ENCODE measurements at places on chromosomes 6 and 20.

GRCh38 chr6:81668615-81669047 lies 83.8 kb downstream of the TENT5A start:
- no peak for DNase-seq

DNA sequence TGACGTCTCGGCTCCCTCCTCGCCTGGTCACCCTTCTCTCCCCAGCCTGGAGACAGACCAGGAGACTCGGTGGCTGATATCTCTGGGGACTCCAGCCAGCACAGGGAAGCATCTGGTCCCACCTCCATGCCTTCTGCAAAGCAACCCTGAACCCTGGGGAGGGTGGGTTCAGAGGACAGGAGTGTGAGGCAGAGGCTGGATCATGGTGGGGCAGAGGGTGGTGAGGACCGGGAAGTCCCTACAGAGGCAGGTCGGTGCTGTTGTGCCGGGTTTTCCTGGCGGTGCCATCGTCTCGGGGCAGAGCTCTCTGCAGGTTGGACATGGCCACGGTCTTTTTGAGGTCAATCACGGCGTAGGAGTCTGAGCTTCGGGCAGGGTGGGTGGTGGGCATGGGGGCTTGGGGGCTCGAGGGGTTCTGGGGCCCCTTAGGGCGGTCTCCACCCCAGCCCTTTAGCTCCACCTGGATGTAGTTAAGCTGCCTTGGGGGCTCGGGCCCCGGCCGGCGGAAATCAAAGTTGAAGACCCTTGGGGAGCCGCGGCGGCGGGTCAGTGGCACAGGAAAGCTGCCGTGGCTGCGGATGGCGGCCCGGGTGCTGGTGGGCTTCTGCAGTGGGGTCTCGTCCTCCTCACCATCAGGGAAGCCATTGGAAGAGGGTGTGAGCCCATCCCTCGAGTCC lies 9.2 kb downstream of the FRS3 start:
- no peak for DNase-seq

GRCh38 chr6:136717716-136717990 lies 74.6 kb downstream of the MAP3K5 start:
- no peak for DNase-seq

- no peak for DNase-seq
Observed at GRCh38 chr20:23605867-23606651, at the start of gene CST9. Gene CST9, minus strand, starts transcription at chr20:23605917. Its CDS starts 53 bp downstream, at chr20:23605864.

GRCh38 chr6:4812068-4812467 lies 35.9 kb downstream of the CDYL start:
- no peak for DNase-seq

GRCh38 chr6:3848380-3848779 lies 793 bp upstream of the FAM50B start:
- DNase-seq: no peak

- DNase-seq: no peak
Observed at GRCh38 chr20:57847104-57847503, 137.3 kb upstream of the PMEPA1 start.

GRCh38 chr6:169088762-169089161 lies 164.9 kb downstream of the THBS2 start:
- no peak for DNase-seq

- DNase-seq: no peak
Observed at GRCh38 chr20:38106461-38106860, 58.6 kb downstream of the TGM2 start.

DNA sequence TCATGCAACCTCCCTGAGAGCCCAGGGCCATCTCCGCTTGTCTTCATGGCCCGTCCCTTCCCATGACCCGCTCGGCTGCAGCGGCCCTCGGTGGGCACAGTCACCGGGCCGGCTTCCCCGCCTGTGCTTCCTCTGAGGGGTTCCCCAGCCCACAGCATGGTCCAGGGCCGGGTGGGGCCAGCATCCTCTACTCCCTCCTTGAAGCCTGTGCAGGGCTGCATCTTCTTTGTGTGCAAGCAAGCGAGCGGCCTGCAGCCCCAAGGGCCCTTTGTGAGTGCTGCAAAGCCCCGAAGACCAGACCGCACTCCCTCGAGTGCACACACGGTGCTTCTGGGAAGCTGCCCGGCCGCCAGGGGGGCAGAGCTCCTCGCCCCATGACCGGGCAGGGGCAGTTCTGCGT lies 265.8 kb downstream of the TAF4 start:
- DNase-seq: no peak

GRCh38 chr20:35274172-35275092 lies 3.5 kb downstream of the MMP24OS start:
- no peak for DNase-seq

GRCh38 chr6:16535564-16535963 lies 225.7 kb downstream of the ATXN1 start:
- DNase-seq: no peak

DNA sequence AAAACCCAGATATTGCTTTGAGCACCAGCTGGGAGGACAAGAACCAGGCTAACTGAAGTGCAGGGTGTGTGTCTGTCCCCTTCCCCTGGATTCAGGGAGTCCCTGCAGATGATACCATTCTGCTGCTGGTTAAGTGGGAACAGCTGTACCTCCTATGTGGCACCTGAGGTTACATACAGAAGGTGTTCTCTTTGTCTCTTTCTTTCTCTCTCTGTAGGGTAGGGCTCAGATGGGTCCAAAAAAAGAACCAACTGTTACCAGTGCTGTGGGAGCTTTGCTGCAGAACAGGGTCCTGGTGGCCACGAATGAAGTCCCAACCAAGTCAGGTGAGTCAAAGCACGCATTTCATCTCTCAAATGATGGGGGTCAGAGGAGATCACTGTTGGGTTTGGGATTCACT lies 38.6 kb downstream of the ZC2HC1B start:
- DNase-seq: no peak

GRCh38 chr6:23243854-23244253 lies 674.5 kb downstream of the HDGFL1 start:
- DNase-seq: no peak

DNA sequence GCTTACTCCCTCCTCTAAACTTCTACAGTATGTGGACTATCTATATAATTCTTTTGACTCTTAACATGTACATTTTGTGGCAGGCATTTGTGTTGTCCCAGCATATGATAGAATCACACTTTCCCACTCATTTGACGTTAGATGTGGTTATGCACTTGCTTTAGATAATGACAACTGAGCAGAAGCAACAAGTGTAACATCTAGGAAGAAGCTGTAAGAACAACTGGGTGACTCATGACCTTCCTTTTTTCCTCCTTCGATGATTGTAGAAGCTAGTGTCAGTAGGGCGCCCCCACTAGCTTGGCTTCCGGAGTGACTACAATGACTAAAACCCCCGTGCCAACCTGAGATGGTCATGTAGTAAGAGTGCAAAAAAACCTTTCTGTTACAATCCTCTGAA lies 74.6 kb upstream of the CEP85L start:
- no peak for DNase-seq

DNA sequence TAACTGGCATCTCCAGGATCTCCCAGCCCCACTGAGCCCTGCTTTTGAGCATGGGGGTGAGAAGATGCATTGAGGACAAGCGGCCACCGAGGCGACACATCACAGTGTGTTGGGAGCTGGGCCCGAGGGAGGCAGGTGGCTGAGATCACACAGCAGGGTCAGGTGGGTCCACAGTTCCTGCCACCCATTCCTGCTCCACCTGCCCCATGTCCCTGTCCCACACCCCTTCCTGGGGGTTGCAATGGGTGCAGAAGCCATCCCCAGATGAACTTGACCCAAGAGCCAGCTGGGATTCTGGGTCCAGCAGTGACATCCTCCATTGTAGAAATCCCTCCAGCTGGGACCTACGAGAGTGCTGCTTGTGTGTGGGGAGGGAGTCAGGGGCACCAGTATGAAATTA lies 1.0 kb downstream of the TGM2 start:
- no peak for DNase-seq

GRCh38 chr20:19100975-19101374 lies 111.5 kb upstream of the SLC24A3 start:
- no peak for DNase-seq

- no peak for DNase-seq
Observed at GRCh38 chr6:55877283-55877682, 1.9 kb upstream of the BMP5 start.

GRCh38 chr6:14889188-14889587 lies 356.7 kb upstream of the JARID2 start:
- DNase-seq: no peak

DNA sequence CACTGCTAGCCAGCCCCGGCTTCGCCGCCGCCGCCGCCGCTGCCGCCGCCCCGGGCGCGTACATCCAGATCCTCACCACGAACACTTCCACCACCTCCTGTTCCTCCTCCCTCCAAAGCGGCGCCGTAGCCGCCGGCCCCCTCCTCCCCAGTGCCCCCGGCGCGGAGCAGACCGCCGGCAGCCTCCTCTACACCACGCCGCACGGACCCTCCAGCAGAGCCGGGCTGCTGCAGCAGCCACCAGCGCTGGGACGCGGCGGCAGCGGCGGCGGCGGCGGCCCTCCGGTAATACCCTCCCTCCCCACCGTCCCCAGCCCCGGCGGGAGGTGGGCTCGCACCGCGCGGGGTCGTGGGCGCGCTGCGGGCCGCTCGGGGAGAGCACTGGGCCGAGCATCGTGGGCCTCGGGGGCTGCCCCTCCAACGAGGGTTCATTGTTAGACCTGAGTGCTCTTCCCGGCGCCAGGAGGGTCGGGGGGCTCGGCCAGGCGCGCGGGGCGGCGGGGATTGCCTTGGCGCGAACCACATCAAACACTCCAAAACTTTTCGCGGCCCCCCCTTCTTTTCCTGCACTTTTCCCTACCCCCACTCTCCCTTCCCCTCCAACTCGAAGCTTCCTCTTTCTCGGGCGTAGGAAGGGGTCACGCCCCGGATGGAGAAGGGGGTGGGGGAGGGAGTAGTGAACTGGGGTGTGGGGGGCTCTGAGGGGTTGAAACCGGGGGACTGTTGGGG lies 827 bp downstream of the E2F3 start:
- DNase-seq: peak; percentile 25

GRCh38 chr20:42857446-42857845 lies 332.3 kb downstream of the PTPRT start:
- DNase-seq: no peak

DNA sequence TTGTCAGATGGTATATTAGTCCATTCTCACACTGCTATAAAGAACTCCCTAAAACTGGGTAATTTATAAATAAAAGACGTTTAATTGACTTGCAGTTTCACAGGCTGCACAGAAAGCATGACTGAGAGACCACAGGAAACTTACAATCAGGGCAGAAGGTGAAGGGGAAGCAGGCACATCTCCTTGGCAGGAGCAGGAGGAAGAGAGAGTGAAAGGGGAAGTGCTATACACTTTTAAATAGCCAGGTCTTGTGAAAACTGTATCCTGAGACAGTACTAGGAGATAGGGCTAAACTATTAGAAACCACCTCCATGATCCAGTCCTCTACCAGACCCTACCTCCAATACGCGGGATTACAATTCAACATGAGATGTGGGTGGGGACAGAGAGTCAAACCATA lies 193.9 kb upstream of the KCNG1 start:
- DNase-seq: no peak

- no peak for DNase-seq
Observed at GRCh38 chr6:89301586-89302194, 13.4 kb downstream of the GABRR2 start.

- no peak for DNase-seq
Observed at GRCh38 chr6:132214716-132215115, 186.6 kb downstream of the MOXD1 start.

DNA sequence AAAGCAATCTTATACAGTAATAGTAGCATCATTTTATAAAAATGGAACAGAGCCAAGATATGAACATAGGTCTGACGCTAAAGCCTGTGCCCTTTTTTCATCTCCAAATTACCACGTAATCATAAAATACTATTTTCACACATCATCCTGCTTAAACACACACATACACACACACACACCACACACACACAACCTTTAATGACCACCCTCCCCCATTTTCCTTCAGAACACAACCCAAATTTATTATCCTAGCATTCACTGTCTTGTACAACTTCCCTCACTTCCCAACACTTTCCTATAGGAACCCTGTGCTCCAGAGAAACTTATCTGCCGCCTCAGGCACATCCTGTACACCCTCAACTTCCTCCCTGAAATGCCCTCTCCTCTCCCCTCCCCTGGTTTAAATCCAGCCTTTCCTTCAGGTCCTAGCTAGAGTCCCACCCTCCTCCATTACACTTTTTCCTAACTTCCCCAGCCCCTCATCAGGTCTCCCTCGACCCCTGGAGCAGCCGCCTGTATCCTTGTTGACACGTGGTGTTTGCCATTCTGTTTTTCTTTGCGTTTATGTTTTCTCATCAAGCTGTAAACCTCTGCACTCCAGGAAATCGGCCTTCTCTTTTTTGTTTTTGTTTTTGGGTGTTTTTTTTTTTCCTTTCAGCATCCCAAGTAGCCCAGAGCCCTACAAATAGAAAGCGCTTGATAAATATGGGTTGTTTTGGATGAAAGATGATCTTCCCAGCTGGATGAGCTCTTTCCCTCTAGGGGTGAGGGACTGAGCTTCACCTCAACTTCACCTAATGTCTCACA lies 968 bp upstream of the MMP24 start:
- no peak for DNase-seq

GRCh38 chr6:96301781-96302180 lies 219.8 kb upstream of the UFL1 start:
- DNase-seq: no peak

- DNase-seq: no peak
Observed at GRCh38 chr6:26183237-26183580, 96.0 kb downstream of the HFE start.

DNA sequence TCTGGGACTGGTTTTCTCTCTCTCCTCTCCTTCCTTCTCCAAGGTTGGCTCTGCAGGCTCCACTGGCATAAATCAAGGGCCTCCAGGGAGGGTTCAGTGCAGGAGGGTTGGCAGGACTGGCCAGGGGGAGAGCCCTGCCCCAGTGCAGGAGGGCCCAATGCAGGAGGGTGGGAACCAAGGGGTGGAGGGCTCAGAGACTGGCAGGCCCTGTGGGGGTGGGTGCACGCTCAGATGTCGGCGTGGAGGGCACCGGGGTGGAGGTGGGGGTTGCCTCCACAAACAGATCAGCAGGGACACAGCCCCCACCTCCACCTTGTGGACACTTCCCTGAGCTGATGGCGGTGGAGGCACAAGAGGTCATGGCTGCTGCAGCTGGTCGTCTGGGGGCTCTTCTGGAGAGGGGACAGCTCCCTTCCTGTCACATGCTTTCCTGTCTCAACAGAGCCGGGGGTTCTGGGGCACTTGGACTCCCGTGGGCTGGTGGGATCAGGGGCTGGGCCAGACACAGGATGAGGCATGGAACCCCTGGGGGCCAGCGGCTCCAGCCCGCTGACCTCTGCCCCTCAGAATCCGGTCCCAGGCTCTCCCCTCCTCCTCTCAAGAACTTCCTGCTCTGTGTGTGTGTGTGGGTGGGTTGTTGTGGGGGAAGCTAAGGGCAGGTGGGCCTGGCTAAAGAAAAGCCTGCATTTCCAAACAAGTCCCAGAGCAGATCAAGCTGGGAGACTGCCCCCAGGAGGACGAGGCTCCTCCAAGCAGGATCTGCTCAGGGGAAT lies 2.7 kb upstream of the ABHD16B start:
- DNase-seq: peak; percentile 85

- DNase-seq: no peak
Observed at GRCh38 chr6:52675372-52675771, 4.5 kb downstream of the TMEM14A start.

Measured in renal cortex interstitium (tissue), 15 donors.